ENCODE measurements at places on chromosomes 2 and 18. TPM values are rescaled to one million over a fixed set of nuclear protein-coding genes. Genes with fewer than 3 reads are reported as not detected.

Gene TFPI
- 1,528 TPM for total RNA-seq

Gene NPHP1
- total RNA-seq, result 1.5 TPM

Gene CFC1
- not detected for total RNA-seq

Gene SLC9A2
- not detected for total RNA-seq

Gene GPR55
- not detected for total RNA-seq

Gene ESPNL
- total RNA-seq, result not detected

Gene HRH4
- total RNA-seq, result not detected

Gene M1AP
- not detected for total RNA-seq

Gene PLCD4
- 1.4 TPM for total RNA-seq
